NCI-H1048 (cell line): ENCODE measurements at places on chromosomes 13 and 19.

GRCh38 chr13:24512197-24512907 lies at the start of gene PARP4:
PARP4 (minus strand) TSS chr13:24512778; CDS start chr13:24503776, 9,002 bp downstream.
- peak; percentile 71 for DNase-seq

GRCh38 chr13:25084096-25084495 lies 11.8 kb upstream of the PABPC3 start:
- no peak for DNase-seq

DNA sequence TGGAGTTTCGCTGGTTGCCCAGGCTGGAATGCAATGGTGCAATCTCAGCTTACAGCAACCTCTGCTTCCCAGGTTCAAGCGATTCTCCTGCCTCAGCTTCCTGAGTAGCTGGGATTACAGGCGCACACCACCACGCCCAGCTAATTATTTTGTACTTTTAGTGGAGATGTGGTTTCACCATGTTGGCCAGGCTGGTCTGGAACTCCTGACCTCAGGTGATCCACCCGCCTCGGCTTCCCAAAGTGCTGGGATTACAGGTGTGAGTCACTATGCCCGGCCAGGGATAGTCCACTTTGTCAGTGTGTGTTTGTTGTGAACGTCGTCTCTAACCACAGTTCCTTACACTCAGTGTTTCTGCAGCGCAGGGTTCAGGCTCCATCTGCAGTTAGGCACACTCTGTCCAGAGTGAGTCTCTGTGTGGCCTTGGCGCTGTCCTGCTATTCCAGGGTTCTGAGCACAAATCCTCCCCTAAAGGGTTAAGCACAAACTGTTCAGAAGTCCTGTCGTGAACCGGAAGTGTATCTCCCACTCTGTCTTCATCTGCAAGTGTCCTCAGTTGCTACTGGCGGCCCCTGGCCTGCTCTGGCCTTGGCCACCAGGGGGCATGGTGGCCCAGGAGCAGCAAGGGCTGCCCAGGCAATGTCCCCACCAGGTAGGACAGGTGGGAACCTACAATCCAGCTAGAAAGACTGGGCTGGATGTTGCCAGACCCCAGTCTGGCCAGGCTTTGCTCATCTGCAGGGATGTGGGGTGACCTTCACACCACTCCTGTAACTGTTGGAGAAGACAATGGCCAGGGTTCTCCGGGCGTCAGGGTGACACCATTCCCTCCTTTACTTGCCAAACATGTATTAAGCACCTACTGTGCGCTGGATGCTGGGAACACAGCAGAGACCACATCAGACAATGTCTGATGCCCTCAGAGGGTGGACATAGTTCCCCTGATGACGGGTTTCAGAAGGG lies 38.8 kb upstream of the GATAD2A start:
- no peak for DNase-seq

- DNase-seq = no peak
Observed at GRCh38 chr13:112042496-112042895, 24.5 kb upstream of the SOX1 start.

GRCh38 chr19:1680976-1681375 lies 28.6 kb upstream of the TCF3 start:
- DNase-seq = no peak

- DNase-seq = no peak
Observed at GRCh38 chr19:47044946-47045866, 3.2 kb downstream of the TMEM160 start.

DNA sequence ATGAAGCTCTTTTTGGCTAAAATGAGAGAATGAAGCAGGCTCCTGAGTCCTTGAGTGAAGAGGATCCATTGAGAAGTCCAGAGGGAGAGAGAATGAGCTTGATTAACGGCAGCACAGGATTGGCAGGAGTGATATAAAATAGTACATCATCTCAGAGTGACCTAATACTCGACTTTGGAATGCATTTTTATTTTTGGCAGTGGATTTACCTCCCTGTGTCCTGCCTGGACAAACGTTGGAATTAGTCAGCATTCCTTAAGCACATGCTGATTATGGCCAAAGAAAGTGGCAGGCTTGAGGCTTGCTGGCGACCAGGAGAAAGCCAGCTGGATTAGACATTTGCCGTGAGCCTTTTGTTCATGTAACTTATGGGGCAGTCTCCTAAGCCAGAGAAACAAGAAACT lies 22.9 kb downstream of the LRCH1 start:
- no peak for DNase-seq

DNA sequence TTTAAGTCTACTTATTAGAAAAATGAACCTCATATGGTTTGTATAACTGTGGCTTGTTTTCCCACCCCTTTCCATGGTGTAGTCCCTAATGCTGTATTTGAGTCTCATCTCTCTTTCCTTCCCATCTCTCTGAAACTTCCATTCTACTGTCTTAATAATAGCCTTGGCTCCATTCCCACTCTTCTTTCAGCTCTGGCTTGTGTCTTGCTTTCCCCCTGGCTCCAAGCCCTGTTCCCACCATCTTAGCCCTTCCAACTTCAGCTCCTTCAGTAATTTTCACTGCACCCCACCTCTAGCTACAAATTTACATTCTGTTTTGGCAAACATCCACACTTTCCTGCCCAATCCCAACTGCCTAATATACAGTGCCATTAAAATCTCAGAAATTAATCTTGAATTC lies 137.5 kb downstream of the SLITRK6 start:
- DNase-seq = no peak

- DNase-seq = no peak
Observed at GRCh38 chr13:70816853-70817252, 708.6 kb upstream of the KLHL1 start.

DNA sequence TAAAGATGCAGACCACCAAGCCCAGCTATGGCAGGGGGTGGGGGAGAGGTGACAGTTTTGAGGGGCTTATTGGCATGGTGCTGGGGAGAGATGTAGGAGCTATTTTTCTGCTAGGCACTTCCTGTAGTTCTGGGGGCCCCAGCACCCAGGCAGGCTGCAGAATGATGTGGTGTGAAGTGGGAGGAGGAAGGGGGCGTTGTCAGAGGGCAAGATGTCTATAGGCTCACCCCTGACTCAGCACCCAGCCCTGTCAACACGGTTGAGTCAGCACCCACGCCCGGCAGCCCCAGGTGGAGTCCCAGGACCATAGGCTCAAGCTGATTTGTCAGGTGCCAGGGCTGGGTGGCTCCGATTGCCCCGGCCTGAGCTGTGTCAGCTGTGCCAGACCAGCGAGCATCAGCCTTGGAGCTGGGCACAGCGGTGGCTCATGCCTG lies 5.8 kb downstream of the KLF2 start:
- no peak for DNase-seq

- no peak for DNase-seq
Observed at GRCh38 chr13:72005455-72005854, 138.5 kb upstream of the DACH1 start.

DNA sequence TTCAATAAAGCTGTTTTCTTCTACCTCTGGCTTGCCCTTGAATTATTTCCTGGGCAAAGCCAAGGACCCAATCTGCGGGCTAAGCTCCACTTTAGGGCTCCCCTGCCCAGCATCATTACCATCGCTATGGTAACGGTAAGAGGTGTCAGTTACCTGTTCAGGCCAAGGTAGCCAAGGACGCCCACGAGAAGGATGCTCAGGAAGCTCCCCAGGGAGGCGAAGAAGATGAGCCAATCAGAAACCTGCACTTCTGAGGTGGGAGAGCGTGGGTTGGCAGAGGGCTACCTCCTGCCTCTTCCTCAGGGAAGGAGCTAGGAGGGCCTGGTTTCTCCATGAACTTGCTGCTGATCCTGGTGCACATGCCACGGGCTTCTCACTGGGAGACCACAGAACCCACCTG lies 24.7 kb downstream of the IL12RB1 start:
- no peak for DNase-seq

DNA sequence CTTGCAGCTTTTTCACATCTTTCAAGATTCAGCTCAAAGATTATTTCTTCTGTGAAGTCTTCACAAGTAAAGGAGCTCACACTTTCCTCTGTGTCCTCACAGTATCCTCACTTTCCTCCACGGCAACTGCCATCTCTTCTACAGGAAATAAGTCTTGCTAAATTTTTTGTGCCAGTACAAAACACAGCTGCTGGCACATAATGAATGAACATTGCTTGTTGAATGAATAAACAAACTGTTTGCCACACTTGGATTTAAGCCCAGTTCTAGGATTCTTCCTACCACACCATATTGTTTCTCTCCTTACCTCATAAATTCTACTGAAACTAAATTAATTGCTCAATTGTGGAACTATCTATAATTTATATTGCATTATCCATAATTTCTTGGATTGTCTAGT lies 59.5 kb downstream of the RAP2A start:
- no peak for DNase-seq

- no peak for DNase-seq
Observed at GRCh38 chr13:93173654-93174053, 53.0 kb upstream of the GPC6 start.

DNA sequence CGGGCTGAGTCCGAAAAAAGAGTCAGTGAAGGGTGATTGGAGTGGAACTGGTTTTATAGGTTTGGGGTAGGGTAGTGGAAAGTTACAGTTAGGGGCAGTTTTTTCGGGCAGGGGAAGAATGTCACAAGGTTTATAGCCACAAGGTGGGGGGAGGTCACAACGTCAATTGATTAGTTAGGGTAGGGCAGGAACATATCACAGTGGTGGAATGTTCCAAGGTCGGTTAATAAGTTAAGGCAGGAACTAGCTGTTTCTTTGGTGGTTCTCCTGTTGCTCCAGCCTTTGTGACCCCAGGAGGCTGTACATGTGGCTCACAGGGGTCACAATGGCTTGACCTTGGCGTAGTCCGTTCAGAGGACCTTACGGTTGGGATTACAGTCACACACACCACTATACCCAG lies 20.3 kb downstream of the RDH8 start:
- no peak for DNase-seq

DNA sequence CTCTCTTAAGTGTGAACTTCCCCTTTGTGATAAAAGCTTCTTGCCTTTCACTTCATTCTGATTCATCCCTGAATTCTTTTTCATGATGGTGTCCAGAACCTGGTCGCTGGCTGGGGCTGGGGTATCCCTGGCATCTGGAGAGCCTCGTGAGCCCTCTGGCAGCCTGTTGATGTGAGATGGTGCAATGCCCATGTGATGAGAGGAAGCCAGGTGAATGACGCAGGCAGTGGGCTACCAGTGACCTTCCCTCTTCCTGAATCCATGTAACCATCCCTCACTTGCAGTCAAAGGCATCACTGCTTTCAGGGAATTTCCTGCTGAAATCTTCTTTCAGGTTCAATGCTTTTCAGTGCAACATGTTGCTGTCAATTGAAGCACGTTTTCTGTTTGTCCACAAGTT lies 158.6 kb upstream of the SLC10A2 start:
- DNase-seq = no peak

DNA sequence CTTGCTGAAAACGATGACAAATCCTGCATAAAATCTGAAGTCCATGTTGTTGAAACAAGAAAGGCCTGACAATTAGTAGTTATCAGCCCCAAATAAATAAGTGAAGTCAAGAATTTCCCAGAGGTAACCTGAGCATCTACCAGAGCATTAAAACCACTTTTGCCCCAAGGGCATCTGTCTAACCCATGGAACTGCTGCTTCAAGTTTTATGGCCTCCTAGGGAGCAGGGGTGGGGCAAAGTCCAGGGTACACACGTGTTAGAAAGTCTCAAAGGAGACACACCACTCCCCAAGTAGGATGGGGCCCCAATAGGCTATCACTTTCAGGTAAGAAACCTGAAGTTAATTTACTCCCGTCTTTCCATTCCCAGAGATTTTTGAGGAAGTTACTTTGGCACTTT lies 81.1 kb downstream of the CACNA1A start:
- DNase-seq = no peak

DNA sequence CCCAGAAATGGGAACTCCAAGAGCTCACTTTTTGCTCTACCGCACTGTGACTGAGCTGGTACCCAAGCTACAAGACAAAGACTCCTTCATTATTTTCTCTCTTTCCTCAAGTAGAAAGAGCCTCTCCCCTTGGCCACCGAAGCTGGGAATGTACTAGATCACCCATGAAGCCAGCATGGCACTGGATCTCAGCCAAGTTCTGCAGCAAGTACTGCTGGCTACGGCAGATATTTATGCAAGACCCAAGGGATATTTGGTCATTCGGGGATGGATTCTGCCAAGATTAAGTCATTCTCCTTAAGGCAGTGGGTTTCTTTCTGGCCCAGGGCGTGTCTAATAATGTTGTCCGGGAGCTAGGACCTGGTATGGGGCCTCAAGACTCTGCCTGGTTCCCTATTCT lies 633.5 kb downstream of the SLITRK1 start:
- no peak for DNase-seq

- no peak for DNase-seq
Observed at GRCh38 chr13:67100730-67101129, 129.4 kb downstream of the PCDH9 start.

DNA sequence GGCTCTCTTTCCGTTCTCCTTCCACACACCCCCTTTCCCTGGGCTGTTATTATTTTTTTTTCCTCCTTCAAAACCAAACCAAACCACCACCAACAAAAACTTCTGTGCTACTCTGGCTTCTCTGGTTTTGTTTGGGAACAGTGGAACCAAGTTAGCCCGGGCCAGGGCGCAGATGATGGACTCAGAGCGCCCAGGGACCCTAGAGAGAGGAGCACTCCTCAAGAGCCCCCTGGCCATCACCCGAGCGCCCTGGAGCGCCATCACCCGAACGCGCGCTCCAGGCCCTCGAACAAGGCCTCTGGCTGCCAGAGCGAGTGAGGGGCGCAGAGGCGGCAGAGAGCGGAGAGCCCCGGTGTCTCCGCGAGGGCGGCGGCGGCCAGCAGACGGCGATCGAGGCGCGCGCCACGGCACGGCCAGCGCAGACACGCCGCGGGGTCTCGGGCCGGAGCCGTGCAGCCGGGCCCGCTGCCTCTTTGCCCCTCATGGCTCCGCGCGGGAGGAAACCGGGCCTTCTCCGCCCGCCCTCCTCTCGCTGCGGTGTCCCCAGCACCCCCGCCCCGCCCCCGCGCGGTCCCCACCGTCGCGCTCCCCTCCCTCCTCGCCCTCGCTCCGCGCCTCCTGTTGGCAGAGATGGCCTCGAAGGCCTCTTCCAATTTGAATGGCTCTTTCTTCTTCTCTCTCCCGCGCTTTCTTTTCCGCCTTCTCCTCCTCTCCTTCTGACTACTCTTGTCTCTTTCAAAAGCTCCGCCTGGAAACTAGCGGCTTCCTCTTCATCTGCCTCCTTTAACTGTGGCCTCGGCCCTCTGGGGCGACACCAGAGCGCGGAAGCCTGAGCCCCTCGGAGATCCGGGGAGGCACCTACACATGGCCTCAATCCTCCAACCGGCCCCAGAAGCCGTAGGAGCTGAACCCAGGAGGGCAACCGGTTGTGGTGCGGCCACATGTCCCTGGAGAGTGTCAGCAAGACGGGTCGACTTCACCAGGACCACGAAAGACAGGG lies 4.1 kb upstream of the SOX1 start:
- no peak for DNase-seq

DNA sequence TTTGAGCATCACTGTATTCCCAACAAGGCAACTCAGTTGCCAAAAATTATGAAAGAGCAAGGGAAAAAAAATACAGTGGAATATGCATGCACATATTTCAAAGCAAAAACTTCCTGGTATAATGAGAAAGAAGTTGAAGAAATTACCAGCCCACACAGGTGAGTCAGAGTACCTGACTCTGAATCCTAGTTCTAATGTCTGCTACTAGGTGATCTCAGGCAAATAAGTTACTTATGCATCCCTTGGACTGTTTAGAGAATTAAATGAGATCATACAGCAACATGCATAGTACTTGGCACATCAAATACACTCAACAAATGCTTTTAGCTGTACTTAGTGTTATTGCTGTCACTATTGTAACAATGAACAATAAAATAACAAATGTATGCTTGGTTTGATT lies 144.9 kb downstream of the MIPEP start:
- DNase-seq = no peak

GRCh38 chr13:40986101-40986856 lies 32.8 kb downstream of the ELF1 start:
- no peak for DNase-seq

GRCh38 chr13:78712831-78713230 lies 53.9 kb upstream of the OBI1 start:
- no peak for DNase-seq
